ENCODE measurements at places on chromosomes 1 and 21.

- DNase-seq: no peak
These were observed 19.7 kb upstream of the TSPEAR start for GRCh38 chr21:44730951-44731579.

- no peak for DNase-seq
These were observed 1.3 kb upstream of the DUSP23 start for GRCh38 chr1:159779403-159779851.

GRCh38 chr1:30733493-30733892 lies 10.1 kb upstream of the MATN1 start:
- no peak for DNase-seq

GRCh38 chr1:147545133-147545532 lies 3.8 kb downstream of the BCL9 start:
- no peak for DNase-seq

- DNase-seq: no peak
These were observed 202.1 kb downstream of the KAZN start for GRCh38 chr1:14800500-14801076.
